ENCODE measurements at places on chromosomes 4 and X.

DNA sequence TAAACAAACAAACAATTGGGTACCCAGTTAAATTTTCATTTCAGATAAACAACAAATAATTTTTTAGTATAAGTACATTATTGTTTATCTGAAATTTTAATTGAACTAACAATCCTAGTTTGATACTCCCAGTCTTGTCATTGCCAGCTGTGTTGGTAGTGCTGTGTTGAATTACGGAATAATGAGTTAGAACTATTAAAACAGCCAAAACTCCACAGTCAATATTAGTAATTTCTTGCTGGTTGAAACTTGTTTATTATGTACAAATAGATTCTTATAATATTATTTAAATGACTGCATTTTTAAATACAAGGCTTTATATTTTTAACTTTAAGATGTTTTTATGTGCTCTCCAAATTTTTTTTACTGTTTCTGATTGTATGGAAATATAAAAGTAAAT lies 2.9 kb downstream of the CXCL8 start:
- no peak for DNase-seq

DNA sequence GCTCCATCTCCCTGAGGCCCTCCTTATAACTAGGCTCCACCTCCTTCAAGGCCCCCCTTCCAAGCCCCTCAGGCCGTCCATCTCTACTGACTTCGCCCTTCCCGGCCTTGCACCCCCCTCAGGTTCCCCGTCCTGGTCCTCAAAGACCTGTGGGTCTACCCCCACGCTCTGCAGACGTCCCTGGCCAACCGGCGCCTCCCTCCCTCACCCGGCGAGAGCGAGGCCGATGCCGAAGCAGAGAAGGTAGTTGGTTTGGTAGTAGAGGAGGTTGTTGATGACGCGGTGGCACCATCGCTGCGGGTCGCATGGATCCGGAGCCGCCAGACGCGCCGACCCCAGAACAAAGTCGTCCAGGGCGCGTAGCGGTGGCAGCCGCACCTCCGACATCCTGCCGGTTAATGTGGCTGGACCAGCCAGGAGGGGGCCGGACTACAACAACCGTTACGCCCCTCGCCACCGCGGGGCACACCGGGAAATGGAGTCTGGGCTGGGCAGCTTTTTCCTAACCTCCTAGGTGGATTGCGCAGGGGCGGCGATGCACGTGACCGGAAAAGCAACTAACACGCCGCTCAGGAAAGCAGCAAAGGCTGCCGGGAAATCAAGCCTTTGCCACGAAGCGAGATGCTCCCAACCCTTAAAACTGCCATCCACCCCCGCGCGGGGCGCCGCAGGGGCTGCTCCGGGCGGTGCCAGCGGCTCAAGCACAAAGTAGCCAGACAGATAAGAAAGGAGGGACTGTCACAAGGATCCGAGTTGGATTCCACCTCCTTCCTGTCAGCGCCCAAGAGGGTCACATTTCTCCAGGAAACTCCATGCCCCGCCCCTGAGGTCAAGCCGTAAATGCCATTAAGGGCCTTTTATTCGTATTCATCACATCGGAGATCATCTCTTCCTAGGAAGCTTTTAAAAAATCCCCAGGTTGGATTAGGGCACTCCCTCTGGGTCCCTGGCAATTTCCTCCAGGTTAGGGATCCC lies at the start of gene PRAF2:
TSS of gene PRAF2 (minus strand) at position 402 of the 975 bp plus-strand sequence. CDS start at position 387, 15 bp downstream.
- peak; percentile 88 for DNase-seq

- no peak for DNase-seq
These were observed 481.7 kb downstream of the NAF1 start for GRCh38 chr4:162684998-162685397.

- no peak for DNase-seq
These were observed 24.8 kb upstream of the ADRA2C start for GRCh38 chr4:3741217-3742011.

- DNase-seq, result no peak
These were observed 1038.3 kb upstream of the SLIT2 start for GRCh38 chr4:19213388-19213787.

GRCh38 chr4:183337833-183338232 lies 15.6 kb upstream of the CLDN24 start:
- no peak for DNase-seq

- DNase-seq, result no peak
These were observed 36.7 kb downstream of the PJA1 start for GRCh38 chrX:69128588-69128987.

GRCh38 chr4:183173580-183174526 lies 74.8 kb downstream of the WWC2 start:
- DNase-seq, result no peak

DNA sequence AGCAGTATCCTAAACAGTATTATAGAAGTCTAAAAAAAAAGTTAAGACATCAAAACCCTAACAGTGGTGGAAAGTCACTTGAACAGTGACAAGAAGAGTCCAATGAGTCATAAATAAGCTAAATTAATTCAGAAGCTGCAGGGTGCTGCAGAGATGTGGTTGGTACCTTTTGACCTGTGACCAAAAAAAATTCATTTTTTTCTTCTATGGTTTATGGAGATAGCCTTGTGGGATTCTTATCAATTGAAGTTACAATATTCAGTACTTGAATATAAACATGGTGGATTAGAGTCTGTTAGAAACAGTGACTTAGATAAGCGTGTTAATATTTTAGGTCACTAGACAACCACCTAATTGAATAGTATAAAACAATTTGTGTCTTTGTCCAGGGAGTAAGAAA lies 35.4 kb downstream of the CCSER1 start:
- DNase-seq, result no peak

DNA sequence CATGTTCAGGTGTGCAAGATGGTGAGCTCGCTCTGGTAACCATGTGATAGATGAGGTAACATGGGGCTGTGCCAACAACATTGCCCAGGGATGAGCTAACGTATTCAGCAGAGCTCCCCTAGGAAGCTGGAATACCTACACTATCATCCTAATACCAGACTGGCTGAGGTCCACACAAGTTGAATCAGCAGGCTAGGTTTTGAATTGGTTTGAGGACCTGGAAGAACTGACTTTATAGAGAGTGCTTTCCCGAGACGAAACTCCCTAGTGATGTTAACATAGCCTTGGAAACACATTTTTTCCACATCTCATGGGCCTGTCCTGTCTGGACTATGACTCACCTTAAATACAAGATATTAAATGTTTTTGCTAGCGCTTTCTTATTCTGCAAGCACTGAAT lies 56.7 kb downstream of the IGFBP7 start:
- DNase-seq, result no peak

- DNase-seq, result no peak
These were observed 31.6 kb upstream of the CLNK start for GRCh38 chr4:10716163-10716562.

DNA sequence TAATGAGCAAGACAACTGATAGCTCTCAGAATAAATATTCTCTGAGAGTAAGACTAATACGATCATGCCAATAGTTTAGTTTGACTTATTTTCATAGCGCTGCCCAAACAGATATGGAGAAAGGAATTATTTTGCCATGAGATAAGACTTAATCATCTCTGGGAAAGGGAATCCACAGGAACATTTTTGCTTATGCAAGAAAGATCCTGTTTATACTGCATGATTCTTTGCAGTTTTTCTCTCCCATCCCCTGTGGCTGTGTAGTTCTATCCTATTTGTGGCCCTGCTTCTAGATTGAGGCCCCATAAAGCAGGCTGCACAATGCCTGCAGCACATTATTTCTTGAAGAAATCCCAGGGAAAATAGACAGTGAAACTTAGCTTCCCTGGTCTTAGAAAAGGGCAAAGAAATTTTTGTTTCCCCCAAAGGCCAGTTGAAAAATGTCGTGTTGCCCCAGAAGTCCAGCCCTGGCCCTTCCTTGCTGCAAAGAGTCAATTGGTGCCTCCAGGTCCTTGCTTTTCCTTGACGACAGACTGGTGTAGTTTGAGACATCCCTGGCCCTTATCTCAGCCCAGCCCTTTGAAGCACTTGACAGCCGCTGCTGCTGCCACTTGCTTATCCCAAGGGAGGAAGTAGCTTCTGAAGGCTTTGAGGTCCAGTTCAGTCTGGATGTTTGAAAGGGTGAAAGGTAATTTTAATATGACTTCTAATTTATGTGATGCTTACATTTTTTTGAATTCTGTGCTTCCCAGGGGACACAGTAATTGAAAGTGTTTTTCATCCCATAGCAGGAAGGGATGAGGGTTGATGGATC lies 45.0 kb upstream of the SH3RF1 start:
- no peak for DNase-seq

GRCh38 chr4:177185151-177185550 lies 124.5 kb upstream of the NEIL3 start:
- DNase-seq, result no peak

DNA sequence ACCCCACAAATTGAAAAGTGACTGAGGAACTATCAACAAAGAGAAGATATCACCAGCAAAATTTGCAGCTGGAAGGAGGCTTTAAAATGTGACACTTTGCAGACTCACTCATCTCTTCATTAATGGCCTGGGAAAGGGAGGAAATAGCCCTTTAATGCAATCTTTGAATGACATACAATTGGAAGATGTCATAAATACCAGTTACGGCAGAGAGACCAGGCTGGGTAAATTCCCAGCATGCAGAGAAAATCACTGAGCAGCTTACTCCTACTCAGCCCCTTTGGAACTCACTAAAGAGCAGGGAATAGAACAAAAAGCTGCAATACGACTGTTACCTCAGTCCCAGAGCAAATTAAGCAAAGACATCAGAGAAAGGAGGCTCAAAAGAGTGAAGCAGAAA lies 238.9 kb downstream of the HS3ST1 start:
- DNase-seq, result no peak

DNA sequence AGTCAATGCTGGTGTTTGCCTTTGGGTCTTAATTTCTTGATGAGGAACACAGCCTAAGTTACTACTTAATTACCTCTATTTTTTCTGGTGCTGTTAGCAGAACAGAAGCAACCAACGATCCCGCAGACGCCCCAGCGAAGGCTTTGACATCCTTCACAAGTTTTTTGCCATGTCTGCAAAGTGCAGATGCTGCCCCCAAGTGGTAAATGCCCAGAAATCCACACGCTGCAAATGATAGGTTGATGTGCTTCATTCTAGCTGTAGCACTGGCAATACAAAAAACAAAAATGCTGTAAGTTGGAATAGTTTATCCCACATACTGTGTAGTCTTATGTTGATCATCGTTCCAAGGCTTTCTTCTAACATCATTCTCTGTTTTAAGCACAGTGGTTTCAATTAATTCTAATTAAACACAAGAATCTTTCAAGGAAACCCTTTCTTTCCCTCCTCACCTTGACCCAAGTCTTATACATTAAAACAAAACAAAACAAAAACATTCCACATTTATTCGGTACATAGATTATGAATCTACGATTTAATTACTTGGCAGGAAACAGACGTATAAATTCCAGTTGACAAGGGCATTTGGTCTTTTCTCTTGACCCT lies 1.2 kb downstream of the PNPLA4 start:
- peak; percentile 26 for DNase-seq

DNA sequence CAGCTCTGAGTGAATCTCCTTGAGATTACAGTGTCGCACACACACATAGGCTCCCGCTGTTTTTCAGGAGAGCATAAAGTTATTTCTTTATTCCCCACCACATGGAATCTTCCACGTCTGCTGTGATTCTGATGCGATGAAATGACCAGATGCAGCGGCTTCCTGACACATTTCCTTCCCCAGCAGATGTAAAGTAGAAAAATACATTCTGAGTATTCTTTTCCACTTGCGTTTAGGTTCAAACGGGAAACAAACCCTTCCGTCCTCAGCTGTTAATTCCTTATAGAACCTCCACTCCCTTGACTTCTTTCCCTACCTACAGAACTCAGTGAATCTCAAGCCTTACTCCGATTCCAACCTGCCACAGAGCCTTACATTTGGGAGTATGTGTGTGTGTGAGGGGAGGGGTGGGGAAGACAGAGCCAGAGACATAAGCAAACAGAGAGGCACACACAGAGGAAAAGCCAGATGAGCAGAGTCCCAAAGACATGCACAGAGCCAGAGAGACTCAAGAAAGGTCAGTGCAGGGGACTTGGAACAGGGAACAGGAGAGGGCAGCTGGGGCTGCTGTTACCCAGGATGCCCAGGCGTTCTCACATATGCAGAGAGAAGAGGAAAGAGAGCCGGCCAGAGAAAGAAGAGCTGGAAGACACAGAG lies 47.3 kb downstream of the SETD7 start:
- DNase-seq, result no peak

DNA sequence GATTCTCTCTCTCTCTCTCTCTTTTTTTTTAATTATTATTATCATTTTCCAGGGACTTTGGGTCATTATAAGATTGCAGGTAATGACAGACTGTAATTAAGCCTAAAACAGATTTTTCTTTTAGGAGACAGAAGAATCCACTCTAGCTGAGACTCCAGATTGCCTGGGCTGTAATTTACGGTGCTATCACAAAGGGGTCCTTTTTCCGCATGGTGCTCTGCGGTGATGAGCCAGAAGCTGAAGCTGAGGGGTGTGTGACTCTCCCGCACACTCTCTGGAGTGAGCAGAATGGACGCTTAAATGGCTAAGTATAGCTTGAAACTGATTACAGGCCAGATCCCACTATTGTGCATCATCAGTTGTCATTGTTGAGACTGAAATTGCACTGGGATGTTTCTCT lies 50.0 kb downstream of the LGI2 start:
- no peak for DNase-seq

DNA sequence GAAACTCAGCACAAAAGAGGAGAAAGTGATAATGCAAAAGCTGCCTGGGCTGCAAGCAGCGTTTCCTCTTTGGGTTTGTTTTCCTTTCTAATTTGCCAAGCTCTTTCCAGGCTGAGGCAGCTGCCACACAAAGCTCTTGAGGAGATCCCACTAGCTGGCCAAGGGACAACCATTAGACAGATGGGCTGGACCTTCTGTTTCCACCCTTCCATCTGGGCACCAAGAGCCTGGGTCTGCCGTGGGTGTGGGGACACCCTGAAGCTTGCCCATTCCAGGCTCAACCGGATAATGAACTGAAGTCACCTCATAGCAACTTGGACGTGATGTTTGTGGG lies 194.6 kb upstream of the C1QTNF7 start:
- no peak for DNase-seq

DNA sequence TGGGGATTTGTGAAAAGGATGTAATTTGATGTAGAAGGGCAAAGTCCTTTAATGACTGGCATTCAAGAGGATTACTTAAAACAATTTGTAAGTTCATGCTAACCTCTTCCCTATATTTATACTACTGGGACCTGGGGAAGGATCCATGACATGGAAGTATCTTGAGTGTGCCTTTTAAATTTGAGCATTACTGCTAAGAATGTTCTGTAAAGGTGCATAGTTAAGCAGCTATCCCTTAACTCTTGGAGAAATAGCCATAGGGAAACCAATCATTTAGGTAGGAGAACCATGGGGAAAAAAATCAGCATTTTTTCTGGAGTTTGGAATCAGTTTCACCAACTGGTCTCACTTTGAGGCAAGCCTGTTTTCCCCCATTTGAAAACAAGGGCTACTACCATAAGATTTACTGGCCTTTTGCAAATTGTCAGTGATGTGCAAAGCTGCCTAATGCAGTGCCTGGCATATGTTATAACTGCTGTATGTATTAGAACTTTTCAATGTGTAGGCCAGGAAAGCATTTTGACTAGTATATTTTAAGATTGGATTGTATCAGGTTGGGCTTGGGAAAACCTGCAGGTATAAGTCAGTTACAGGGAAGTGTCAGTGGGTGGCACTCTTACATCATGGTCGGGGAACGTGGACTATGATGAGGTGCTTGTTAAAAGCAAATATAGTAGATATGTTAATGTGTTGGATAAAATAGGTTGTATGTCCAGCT lies 72.1 kb downstream of the PRSS12 start:
- no peak for DNase-seq

GRCh38 chr4:26067035-26067434 lies 153.0 kb downstream of the SMIM20 start:
- DNase-seq, result no peak
